ENCODE measurements at places on chromosomes 13 and 19. TPM values are rescaled to one million over a fixed set of nuclear protein-coding genes. Genes with fewer than 3 reads are reported as not detected.

GRCh38 chr19:30153326-30154210, 211.5 kb downstream of the URI1 start:
- DNase-seq, result no peak

DNA sequence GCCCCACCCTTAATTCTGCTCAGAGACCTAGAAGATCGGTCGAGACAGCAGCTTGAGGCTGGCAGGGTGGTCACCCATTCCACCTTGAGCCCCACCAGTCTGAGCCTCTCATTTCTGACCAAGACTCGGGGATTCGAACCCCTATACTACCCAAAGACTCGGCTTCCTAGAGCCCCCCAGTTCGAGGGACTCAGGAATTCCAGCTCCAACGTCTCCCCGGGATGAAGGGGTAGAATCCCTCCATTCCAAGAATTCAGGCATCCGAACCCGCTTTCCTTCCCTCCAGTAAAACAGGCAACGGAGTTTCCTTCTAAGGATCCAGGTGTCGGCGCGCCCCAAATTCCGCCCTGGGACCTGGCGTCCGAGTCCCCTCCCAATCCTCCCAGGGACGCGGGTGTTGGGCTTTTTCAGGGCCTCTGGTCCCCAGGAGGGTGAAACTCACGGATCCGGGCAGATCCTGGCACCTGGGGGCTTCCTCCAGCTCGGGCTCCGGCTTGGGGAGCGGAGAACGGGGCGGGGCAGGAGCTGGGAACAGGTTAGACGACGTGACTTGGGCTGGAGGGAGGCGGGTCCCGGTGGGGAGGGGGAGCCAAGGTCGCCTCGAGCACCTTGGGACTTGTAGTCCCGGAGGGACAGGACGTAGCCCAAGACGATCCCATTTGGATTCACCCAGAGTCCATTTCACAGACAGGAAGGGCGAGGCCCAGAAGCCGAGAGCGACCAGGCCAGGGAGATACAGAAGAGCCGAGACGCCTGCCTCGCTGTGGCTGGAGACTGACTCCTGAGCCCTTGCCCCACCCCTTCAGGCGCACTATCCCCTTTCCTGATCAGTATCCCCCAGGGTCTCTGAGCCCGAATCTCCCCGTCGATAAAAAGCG, at the start of gene PPP1R13L:
TSS of gene PPP1R13L (minus strand) at position 513 of the 878 bp plus-strand sequence. CDS start 6,751 bp downstream, outside the sequence.
- DNase-seq, result peak; percentile 92

Gene TNFSF9
- total RNA-seq, result 0.71 TPM

GRCh38 chr13:95115525-95115924, 185.7 kb downstream of the ABCC4 start:
- DNase-seq, result no peak

Gene TEKTIP1
- total RNA-seq, result not detected

DNA sequence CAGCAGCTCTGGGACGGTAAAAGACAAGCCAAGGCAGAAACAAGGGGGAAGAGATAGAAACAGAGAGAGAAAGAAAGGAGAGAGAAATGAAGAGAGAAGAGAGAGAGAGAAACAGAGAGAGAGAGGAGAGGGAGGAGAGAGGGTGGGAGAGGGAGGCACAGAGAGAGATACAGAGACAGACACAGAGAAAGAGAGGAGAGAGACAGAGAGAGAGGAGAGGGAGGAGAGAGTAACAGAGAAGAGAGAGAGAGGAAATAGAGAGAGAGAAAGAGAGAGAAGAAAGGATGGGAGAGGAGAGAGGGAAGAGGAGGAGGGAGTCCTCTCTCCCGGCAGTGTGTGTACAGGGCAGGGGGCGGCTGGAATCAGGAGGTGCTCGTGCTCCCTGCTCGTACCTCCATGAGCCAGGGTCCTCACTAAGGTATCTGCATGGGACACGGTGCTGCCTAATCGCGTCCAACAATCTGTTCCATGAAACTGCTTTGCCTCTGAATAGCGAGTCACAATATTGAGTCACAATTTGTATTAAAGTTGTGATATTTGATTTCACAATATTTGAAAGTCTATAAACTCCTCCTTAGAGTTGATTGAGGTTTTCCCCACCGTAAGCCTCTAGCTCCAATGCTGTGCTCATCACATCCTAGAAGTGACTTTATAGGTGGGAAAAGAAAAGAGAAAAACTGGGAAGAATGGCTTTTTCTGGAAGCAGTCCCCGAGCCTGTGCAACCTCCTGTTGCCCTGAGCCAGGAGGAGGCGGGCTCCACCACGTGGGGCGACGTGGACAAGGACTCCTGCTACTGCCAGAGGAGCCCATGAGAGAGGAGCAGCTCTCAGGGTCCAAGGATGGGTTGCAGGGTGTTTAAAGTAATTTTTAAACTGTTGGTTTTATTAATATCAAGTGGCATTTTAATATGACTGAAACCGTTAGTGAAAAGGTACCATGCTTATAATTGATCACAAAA, 81.7 kb upstream of the ARHGEF7 start:
- DNase-seq, result no peak

DNA sequence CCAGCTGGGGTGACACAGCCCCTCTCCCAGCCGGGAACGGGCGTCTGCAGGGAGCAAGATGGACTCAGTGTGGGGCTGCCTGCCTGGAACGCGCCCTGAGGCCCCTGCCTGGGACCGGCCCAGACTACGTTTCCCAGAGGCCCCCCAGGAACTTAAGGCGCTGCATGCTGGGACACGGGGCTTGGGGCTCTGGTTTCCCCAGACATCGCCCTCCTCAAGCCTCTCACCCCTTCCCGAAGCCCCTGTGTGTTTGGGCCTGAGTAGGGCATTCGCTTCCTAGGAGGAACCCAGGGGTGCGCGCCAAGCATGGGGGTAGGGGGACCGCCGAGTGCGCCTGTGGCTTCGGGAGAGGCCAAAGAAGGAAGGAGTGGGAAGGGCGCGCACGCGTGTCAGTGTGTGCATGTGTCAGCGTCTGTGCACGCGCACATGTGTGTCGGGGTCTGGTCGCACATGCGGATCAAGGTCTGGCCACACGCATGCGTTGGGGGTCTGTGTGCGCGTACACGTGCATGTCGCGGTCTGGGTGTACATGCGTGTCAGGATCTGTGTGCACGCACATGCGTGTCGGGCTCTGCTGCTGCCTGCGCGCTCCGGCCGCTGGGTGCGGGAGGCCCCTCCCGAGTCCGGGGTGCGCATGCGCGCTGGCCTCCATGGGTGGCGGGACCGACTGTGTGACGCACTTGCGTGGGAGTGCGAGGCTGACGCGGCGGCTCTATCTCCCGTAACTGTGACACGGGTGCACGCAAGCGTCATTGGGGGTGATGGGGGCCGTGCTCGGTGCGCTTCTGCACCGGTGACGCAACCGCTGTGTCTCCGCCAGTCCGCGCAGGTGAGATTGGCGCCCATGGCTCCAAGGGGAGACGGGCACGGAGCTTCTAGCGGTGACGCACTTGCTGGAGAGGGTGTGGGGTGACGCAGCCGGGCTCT, 16.2 kb downstream of the ZNF331 start:
- peak; percentile 93 for DNase-seq

DNA sequence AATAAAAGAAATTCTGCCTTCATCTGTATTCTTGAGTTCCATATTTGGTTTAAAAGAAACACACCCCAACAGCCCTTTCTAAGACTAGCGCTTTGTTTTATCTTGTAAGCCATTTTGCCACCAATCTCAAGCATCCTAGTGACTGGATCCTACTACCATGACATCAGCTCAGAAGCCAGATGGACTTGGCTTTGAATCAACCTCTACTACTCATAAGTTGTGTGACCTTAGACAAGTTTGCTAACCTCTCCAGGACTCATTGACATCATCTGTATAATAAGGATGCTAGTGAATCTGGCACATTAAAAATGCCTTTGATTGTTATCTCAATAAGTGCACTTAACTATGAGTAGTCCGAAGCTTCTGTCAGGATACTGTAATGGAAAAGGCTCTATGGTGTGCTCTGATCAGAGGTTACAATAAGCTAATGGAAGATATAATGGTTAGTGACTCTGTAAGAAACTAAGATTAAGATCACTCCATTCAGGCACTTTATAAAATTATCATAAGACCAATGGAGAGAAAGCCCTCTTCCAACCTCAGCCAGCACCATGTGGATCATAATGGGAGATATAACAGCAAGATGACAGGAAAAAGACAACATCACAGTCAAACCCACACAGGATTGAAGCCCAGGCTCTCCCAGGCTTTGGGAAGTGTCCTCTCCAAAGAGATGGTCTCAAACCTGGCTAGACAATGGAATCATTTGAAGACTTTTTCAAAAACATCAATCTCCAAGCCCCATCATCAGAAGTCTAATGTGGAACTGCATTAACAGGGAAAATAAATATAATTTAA, 180.6 kb upstream of the MIR17HG start:
- no peak for DNase-seq

Gene MYPOP
- total RNA-seq, result 12.8 TPM

GRCh38 chr13:44453069-44453468, 79.4 kb downstream of the SERP2 start:
- DNase-seq, result no peak

DNA sequence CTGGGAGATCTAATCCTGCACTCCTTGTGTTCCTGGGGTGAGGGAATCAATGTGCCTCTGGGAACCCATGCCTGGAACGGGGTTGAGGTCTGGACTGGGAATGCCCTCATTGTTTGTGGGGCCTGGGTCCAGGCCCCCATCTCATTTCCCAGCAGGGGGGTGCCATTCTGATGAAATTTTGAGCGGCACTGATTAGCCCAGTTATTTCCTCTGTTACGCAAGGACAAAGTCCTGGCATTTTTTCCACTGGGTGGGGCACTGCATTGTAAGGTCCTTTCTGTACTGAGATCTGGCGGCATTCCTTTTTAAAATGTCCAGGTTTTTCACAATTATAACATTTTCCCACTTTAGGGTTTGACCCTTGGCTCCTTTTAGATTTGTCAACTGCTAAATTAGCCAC, 14.8 kb downstream of the FPR3 start:
- DNase-seq, result peak; percentile 62

- no peak for DNase-seq
These were observed 328.6 kb downstream of the SLITRK5 start for GRCh38 chr13:87999788-88000187.

DNA sequence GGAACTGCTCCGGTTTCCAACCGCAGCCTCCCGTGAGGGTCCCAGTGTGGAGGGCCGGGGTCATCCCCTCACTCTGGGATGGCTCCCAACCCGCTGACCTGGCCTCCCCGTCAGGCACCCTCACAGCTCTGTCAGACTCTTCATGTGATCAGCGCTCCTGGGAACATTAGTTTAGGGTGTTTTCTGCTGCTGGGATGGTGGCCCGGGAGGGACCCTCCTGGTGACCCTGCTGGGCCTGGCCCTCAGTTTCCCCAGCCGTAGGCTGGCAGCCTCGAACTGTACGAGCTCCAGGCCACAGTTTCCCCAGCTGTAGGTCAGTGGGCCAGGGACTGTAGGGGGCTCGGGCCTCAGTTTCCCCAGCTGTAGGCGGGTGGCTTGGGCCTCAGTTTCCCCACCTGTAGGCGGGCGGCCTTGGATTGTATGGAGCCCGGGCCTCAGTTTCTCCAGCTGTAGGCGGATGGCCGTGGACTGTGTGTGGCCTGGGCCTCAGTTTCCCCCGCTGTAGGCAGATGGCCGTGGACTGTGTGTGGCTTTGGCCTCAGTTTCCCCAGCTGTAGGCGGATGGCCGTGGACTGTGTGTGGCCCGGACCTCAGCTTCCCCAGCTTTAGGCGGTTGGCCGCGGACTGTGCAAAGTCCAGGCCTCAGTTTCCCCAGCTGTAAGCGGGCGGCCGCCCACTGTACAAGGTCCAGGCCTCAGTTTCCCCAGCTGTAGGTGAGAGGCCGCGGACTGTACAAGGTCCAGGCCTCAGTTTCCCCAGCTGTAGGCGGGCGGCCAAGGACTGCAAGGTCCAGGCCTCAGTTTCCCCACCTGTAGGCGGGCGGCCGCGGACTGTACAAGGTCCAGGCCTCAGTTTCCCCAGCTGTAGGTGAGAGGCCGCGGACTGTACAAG, 1.3 kb upstream of the PTBP1 start:
- no peak for DNase-seq

DNA sequence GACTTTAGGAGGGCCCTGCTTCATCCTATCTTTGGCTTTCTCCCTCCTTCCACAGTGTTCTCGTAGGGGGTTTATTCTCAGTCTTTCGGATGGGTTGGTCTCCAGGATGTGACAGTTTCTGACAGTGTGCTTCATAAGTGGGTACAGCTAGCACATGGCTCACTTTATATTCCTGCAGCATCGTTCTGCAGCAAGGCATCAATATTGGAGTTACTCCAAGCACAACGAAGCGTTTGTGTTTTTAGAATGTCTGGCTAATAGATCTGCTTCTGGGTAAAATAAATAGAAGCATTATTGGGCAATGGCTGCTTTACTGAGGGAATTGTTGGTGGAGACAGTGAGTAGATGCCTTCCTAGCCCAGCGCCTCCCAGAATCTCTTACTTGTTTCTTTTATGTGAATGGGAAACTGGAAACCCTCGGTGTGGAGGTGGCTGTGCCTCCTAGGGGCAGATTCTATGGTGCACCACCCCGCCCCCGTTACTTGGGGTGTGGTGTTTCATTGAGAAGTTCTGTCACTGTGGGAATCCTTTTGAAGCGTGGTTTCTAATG, 2.0 kb downstream of the FARP1 start:
- no peak for DNase-seq

GRCh38 chr13:23865906-23866305, 23.3 kb downstream of the MIPEP start:
- DNase-seq, result no peak

GRCh38 chr19:54141356-54141755, 3.8 kb downstream of the CNOT3 start:
- no peak for DNase-seq

GRCh38 chr13:109644069-109644750, 142.2 kb downstream of the IRS2 start:
- DNase-seq, result no peak

- no peak for DNase-seq
These were observed 25.3 kb upstream of the DOCK9 start for GRCh38 chr13:99003186-99003585.

Gene NPHS1
- total RNA-seq, result not detected

DNA sequence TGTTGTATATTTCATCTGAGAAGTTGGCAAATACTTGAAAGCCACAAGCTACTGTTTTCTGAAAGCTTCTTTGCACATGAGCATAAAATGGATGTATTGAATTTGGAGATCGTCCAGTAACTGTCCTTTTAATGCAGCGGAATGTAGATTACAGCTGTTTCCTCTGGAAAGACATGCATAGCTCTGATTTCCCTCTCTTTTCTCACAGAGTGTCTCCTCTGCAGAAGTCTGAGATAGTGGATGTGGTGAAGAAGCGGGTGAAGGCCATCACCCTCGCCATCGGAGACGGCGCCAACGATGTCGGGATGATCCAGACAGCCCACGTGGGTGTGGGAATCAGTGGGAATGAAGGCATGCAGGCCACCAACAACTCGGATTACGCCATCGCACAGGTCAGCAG, 283.0 kb downstream of the SHISA2 start:
- DNase-seq, result no peak

Gene NR1H2
- 59.3 TPM for total RNA-seq

GRCh38 chr13:43751624-43752023, 35.1 kb downstream of the ENOX1 start:
- DNase-seq, result no peak

Gene SIGLEC5
- 0.71 TPM for total RNA-seq

Gene BRME1
- total RNA-seq, result 1.1 TPM

- no peak for DNase-seq
These were observed 7.8 kb upstream of the SHFL start for GRCh38 chr19:10078329-10078728.

- no peak for DNase-seq
These were observed 117.7 kb upstream of the KLF12 start for GRCh38 chr13:74251778-74252519.

- no peak for DNase-seq
These were observed 504.4 kb downstream of the FGF9 start for GRCh38 chr13:22175241-22175640.

Gene KIR2DL4
- not detected for total RNA-seq

- no peak for DNase-seq
These were observed 13.5 kb downstream of the PTPRS start for GRCh38 chr19:5326986-5327623.

Measured in left cardiac atrium (tissue), 4 donors.